NCI-H1105 treated with DMSO at 0.1 percent for 48 hours (cell line): ENCODE measurements at places on chromosomes 12 and 14.
A peak's percentile ranks its signal among the peaks of the same experiment; 100 is the strongest.

DNA sequence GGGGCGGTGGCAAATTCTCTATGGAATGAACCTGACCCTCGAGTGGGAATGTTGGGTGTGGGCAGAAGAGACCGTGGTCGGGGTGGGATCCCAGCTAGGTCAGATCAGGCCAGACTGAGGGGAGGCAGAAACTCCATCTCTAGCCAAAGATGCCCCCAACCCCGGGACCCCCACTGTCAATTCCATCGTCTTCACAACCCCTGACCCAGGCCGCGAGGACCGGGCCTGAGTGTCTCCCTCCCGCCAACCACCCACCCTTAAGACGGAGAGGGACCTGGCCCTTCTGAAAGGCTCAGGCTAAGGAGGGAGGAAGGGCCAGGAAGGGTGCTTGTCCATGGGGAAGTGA is 760 bp downstream of the PLEKHD1 start:
- DNase-seq = no peak

DNA sequence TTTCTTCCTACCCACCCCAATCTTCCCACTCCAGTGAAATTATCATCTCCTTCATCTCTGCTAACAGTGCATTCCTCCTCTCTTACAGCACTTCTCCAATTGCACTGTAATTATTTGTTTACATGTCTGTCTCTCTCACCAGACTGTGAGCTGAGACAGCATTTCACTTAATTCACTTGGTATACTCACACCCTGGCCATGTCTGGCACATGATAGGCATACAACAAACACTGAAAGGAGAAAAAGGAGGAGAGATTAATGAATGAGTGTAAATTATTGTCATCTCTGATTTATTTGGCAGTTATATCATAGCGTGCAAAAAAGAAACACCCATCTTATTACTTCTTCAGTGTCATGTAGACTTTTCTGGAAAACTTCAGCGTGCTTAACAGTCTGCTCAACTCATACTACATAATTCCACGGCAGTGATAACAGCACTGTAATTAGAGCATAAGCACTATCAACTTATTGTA is 452.3 kb downstream of the ADAMTS20 start:
- peak; percentile 48 for DNase-seq

DNA sequence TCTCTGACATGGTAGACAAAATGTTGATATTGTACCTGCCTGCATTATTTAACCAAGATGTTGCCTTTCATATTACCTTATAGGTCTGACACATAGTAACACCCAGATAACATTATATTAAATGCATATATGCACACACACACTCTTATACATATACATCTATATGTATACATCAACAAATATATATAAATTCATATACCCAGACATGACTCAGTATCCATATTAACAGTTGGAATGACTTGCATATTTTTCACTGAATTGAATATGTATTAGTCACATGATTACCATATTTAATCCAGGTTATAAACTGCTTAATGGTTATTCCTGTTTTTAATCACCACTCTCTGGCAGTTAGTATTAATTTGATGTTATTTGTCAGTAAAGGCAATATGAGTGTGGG is 85.2 kb downstream of the PAX9 start:
- DNase-seq = no peak

DNA sequence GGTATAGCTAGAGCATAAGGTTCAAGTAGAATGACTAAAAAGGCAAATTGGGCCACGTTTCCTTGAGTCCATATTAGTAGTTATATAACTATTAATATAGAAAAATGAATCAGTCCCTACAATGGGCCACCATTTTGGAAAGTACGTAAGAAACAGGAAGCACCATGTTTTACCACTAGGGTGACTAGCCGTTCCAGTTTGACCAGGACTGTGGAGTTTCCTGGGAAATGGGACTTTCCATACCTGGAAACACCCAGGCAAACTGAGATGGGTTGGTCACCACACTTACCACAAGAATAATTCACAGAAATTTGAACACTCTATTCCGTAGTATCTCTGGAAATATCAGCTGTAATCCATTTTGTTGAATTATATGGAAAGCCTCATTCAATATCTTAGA is 2.1 kb upstream of the MAGOHB start:
- DNase-seq = no peak

- no peak for DNase-seq
These were observed 24.6 kb upstream of the FSCB start for GRCh38 chr14:44531658-44532057.

GRCh38 chr12:6615802-6616201 is 8.6 kb upstream of the CHD4 start:
- DNase-seq = no peak

GRCh38 chr14:22177870-22178269 is 411.2 kb downstream of the DAD1 start:
- no peak for DNase-seq

GRCh38 chr12:93134175-93134890 is 205.2 kb upstream of the EEA1 start:
- DNase-seq = no peak

DNA sequence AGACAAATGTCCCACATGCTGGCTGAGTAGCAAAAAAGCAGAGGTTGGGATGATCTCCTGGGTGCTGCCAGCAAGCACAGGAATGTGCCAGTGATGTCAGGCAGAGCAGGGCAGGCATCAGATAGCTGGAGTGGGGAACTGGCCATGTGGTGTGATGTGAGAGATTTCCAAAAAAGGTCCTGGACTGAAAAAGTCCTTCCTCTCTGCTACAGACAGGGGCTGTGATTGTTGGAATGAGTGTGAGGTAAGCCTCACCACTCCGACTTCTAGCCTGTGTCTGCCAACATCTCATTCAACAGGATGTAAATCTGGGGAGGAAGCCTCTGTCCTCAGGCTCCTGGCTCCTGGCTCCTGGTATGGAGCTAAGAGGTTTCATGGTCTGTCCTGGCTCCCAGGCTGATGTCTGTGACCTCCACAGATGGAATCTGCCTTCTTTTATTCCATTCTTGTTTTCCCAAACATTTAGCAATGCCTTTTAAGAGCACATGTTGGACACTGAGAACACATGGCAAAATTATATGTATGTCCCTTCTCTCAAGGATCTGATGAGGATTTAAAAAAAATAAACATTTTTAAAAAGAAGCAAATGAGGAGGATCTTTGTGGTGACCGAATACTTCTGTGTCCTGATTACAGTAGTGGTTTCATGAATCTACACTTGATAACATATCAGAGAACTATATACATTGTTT is 50.1 kb upstream of the STK38L start:
- no peak for DNase-seq

- DNase-seq = peak; percentile 93
These were observed 153.8 kb downstream of the MED13L start for GRCh38 chr12:116123451-116124258.
